ENCODE measurements at places on chromosomes 1 and 21.
A peak's percentile ranks its signal among the peaks of the same experiment; 100 is the strongest.

DNA sequence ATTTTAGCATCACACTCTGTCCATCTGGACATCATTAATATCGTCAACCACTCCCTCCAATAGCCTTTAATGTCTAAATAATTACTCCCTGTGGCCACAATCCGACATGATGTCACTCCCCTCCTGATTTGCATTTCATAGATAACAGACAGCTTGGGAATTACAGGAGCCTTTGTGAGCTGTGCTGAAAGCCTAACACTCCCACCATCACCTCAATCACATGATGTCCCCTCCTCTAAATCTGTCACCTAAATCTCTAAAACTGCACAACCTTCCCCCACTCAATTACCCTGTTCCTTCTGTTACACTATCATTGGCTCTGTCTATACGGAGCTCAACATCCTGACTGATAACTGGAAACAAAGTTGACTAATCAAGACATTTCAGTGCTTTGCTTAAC, 14.3 kb downstream of the NHLH2 start:
- no peak for DNase-seq

DNA sequence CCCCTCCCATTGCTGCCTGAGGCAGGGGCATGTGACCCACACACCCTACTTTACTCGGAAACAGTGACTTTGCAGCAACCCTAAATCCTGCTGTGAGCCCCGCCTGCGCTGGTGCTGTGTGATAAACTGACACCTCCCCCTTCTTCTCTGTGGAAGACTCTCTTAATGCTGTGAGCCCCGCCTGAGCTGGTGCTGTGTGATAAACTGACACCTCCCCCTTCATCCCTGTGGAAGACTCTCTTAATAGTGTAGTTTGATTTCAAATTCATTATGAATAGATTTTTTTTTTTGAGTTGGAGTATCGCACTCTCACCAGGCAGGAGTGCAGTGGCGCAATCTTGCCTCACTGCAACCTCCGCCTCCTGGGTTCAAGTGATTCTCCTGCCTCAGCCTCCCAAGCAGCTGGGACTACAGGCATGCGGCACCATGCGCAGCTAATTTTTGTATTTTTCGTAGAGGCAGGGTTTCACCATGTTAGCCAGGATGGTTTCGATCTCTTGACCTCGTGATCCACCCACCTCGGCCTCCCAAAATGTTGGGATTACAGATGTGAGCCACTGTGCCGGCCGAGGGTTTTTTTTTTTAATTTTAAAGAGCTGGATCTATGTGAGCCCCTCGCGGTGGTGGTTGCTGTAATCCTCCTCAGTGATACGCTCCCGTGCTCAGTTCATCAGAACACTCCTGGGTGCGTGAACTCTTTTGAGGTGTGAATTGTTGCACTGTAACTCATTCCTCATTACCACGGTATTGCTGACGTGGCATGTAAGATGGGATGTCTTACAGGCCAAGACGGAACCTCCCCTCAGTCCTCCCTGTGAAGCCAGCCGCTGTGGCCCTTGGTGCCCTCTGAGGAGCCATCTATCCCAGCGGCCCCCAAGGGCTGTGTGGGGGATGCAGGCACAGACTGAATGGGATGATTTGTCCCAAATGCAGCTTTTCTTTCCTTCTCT, 60.3 kb downstream of the GALNT2 start:
- no peak for DNase-seq

- DNase-seq = no peak
Observed at GRCh38 chr1:234926559-234927311, 201.9 kb downstream of the TOMM20 start.

GRCh38 chr1:171664976-171665375, 12.5 kb upstream of the MYOC start:
- DNase-seq = peak; percentile 24

GRCh38 chr1:200053091-200053490, 25.6 kb downstream of the NR5A2 start:
- DNase-seq = no peak
